Stimulated activated CD4-positive, alpha-beta T cell treated with anti-CD3 and anti-CD28 coated beads, TNF-alpha, amount 100 ng/mL, for 24 hours (primary cell): ENCODE measurements at places on chromosomes 1 and 21.

- DNase-seq = no peak
Observed at GRCh38 chr1:42758641-42759040, 8.2 kb downstream of the P3H1 start.

DNA sequence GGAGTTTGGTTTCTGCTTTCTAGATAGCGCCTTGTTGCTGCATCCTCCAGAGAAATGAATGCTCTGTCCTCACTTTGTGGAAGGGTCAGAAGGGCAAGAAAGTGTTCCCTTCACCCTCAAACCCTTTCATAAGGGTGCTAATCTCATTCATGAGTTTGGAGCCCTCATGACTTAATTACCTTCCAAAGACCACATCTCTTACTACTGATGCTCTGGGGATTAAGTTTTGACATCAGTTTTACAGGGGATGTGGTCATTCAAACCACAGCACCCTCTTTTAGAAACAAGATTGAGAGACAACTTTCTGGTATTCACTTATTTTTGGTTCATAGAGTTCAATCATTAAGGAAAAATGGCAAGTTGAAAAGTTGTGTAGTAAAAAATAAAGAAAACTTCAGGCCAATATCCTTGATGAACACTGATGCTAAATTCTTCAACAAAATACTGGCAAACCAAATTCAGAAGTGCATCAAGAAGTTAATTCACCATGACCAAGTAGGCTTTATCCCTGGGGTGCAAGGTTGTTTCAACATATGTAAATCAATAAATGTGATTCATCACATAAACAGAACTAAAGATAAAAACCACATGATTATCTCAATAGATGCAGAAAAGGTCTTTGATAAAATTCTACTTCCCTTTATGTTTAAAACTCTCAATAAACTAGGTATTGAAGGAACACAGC lies 442.1 kb downstream of the PTBP2 start:
- no peak for DNase-seq

DNA sequence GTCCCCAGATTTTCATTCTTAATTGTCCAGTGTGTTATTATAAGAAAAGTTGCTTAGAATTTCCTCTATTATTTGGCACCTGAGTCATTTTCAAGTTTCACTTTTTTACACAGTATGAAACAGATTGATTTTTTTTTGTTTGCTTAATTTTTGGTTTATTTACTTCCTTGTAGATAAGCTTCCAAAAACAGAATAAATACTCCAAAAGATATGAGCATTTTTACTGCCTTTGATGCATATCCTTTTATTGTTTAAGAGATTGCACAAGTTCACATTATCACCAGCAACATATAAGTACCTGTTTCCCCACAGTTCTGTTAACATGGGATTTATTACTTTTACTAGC lies 36.3 kb upstream of the AHCYL1 start:
- DNase-seq = no peak

- DNase-seq = no peak
Observed at GRCh38 chr1:24284156-24284471, 35.0 kb upstream of the GRHL3 start.

GRCh38 chr1:228830185-228830953 lies 95.1 kb downstream of the RHOU start:
- no peak for DNase-seq

GRCh38 chr1:242477944-242478343 lies 46.6 kb downstream of the PLD5 start:
- no peak for DNase-seq

GRCh38 chr1:168687816-168688215 lies 41.2 kb downstream of the DPT start:
- DNase-seq = no peak

DNA sequence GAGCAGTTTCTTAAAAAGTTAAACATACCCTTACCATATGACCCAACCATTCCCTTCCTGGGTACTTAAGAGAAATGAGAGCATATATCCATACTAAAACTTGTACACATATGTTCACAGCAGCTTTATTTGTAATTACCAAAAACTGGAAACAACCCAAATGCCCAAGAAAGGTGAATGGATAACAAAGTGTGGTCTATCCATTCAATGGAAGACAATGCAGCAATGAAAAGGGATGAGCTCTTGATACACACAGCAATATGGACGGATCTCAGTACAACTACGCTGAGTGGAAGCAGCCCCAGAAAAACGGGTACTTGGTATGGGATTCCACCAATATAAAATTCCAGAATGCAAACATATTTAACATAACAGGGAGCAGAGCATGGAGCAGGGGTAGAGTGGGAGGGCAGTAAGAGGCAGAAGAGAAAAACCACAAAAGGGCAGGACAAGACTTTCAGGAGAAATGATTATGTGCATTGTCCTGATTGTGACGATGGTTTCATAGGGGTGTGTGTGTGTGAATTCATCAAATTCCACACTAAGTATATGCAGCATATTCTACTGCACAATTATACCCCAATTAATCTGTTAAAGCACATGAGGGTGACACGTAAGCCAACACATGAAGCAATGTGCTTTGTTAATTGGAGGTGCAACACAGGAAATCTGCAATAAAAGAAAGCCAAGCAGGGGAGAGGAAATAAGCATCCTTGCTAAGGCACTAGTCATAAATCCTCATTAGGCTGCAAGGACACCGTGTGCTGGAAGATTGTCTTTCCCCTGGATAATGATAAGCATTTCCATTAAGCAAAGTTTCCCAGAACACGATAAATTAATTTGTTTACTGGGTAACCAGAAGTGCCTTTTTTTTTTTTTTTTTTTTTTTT lies 113.1 kb upstream of the KRTAP19-8 start:
- DNase-seq = no peak

DNA sequence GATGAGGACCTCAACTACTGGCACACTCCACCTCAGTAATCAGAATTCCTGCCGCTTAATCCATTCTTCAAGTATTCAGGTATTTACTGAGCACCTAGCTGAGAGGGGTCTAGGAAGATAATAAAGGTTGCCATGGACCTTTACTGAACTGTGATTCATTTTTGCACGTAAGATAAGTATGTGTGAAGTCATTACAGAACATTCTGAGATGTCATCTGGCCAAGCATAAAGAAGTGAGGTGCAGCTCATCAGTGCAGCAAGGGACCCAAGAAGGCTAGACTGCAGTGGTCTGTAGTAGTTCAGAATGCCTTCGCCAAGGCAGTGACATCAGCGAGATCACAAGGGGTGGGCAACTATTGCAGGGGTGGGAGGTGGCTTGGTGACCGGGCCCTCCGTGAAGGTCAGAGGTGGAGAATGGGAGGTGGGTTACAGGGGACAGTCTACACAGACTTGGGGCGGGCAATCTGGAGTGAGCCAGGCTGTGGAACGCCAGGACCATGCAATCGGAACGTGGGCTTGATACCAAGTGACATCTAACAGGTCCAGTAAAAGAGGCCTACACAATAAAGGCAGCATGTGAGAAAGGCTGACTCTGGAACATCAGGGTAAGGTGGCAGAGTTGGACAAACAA lies 107.4 kb downstream of the SLC45A1 start:
- no peak for DNase-seq

DNA sequence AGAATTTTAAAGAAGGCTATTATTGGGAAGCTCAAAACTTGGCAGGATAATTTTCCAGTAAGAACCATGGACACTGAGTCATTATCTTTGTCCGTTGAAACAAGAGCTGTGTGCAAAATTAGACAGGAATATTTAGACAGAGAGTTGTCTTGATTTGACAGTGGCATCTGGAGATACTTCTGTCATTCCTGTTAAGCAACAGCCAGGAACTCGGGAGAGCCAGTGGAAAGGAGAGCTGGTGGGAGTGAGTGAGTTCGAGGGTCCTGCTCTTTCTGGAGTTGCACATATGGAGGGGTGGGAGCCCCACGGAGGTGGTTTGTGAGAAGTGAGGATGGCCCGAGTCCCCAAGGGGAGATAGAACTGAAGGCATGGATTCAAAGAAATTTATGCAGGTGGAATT lies 3.1 kb downstream of the COQ8A start:
- no peak for DNase-seq

DNA sequence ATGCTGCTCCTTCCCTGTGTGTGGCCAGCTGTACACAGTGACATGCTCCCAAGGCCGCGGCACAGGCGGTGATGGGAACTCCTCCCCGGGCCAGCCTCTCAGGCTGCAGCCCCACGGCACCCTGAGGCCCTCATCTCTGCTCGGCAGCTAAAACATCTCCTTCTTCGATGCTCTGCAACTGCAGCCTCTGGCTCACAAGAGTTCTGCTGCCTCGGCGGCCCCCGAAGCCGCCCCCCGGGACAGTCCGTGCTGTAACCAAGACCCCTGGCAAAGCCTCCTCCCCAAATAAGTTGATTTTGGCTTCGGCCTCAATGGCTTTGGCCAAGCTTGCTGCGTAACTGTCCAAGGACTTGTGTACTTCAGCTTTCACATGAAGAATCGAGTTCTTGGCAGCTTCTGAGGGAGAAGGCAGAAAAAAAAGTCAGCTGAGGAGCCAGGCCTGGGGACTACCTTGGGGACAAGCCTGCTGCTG lies 51.3 kb downstream of the GPR161 start:
- no peak for DNase-seq
